Stimulated activated CD8-positive, alpha-beta memory T cell treated with anti-CD3 and anti-CD28 coated beads, Interleukin-4, amount 100 ng/mL, for 48 hours (primary cell): ENCODE measurements at places on chromosomes 12 and 14.
A peak's percentile ranks its signal among the peaks of the same experiment; 100 is the strongest.

- DNase-seq: no peak
Measured at GRCh38 chr12:121048442-121048841, 9.4 kb upstream of the OASL start.

GRCh38 chr12:102765736-102766135, 151.3 kb downstream of the PAH start:
- no peak for DNase-seq

DNA sequence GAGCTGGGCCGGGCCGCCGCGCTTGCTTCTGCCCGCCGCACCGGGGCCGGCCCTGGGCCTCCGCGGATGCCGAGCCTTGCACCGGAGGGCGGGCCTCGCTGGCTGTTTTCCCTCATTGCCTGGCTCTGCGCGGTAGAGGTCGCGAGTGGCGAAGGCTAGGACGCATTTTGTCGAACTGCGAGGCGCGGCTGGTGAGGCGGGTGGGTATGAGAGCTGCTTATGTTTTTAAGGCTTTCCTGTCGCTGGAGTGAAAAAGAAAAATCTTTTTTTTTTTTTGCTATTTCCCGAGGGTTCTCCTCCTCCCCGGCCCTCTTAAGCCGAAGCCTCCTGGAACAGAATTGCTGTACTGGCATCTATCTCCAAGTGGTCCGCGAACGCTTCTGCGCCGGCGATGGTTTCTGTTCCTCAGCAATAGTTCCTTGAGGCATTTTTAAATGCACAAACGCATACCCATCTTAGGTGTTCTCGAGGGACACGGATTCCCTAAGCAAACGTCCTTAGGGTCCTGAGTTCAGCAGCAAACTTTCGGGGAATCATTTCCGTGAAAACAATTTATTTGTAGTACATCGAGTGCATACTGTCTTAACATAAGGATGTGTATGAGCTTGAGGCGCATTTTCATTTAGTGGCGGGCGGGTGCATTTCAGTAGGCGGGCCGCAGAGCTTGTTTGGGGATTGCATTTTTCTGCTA, 631 bp downstream of the RESF1 start:
- DNase-seq: peak; percentile 78

DNA sequence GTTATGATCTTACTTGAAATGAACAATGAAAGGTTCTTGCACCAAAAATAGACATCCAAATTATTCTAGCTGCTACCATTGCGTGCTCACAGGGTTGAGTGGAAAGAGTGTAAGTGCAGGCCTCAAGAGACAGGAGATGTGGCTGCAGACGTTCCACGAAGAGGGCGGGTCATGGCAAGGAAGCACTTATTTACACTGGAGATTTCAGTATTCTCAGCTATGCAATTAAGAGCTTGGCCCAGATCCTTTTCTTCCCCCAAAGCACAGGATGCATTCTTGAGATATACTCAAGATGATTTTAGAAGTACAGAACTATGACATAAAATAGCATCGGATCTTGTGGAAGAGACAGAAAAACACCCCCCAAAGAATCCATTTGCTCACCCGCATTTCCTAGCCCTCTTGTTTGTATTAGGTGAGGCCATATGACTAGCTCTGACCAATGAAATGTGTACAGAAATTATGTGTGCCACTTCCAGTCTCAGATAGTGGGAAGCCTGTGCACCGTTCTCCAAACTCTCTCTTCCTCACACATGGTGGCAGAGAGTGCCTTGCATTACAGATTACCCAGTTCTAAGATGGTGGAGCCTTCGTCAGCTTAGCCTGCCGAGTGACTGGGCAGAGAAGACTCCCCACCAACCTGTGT, 261.4 kb downstream of the TTC8 start:
- DNase-seq: no peak

GRCh38 chr12:78470354-78471195, 394.0 kb upstream of the SYT1 start:
- no peak for DNase-seq

DNA sequence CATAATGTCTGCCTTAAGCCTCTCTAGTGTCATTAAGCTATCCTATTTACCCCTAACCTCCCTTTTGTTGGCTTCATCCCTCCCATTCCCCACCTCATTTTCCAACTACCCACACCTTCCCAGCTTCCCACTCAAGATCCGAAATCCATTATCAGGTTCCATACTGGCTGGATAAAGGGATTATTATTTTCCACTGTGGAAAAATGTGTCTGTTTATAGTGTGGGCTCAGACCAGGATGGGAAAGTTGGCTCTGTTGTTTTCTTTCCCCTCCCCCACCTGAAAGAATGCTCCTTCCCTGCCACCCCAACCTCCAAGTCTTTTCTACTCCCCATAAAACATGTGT, 49.8 kb downstream of the SUSD6 start:
- no peak for DNase-seq

GRCh38 chr12:78793491-78793890, 71.1 kb upstream of the SYT1 start:
- no peak for DNase-seq

DNA sequence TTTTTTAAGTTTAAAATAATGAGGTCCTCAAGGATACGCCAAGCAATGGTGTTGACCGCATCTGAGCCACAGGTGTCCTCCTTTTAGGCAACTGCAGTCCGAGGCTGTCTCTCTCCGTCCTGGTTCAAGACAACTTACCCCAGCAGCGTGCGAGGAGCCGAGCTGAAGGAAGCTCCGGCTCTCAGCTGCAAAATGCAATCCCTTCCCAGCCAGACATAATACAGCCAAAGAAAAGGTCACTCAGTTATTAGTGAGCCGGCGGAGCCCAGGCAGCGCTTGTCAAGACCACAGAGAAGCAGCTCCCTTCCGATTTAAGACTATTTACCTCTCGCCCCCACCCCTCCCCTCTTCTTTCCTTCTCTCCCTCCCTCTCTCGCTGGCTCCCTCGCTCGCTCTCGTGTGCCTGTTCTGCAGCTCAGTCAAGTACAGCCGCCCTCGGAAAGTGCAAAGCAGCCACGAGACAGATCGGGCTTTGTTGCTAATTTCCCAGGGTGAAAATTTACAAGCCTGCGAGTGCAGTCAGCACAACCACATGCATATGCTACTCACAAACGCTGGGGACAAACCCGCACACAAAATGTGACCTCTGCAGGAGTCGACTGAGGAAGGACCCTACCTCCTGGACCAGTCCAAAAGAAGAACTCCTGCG, 363 bp upstream of the LMO3 start:
- no peak for DNase-seq

- no peak for DNase-seq
Measured at GRCh38 chr12:56718149-56718548, 7.0 kb downstream of the NACA start.

GRCh38 chr12:77973579-77973978, 142.9 kb downstream of the NAV3 start:
- no peak for DNase-seq

GRCh38 chr12:16027002-16027401, 115.9 kb downstream of the DERA start:
- DNase-seq: no peak

GRCh38 chr12:14076538-14076937, 95.1 kb upstream of the GRIN2B start:
- DNase-seq: no peak

DNA sequence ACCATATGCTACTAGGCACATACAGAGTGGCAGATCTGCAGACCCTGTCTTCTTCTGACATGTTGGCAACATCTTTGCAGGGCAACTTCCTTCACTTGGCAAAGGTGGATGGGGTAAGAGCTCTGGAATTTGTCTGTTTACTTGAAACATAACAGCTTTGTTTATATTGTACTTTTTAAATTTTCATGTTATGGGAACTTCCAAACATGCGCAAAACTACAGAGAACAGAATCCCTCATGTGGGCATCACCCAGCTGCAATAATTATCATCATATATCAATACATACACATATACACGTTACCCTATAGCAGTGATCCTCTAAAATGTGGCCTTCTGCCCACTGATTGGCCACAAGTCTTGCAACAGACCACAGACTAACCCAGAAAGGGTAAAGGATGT, 103.4 kb downstream of the STAB2 start:
- DNase-seq: no peak

- no peak for DNase-seq
Measured at GRCh38 chr12:58384196-58384595, 442.8 kb downstream of the ATP23 start.

- DNase-seq: no peak
Measured at GRCh38 chr12:19575337-19576243, 136.3 kb downstream of the AEBP2 start.

GRCh38 chr12:88763536-88764100, 183.3 kb upstream of the KITLG start:
- DNase-seq: no peak

DNA sequence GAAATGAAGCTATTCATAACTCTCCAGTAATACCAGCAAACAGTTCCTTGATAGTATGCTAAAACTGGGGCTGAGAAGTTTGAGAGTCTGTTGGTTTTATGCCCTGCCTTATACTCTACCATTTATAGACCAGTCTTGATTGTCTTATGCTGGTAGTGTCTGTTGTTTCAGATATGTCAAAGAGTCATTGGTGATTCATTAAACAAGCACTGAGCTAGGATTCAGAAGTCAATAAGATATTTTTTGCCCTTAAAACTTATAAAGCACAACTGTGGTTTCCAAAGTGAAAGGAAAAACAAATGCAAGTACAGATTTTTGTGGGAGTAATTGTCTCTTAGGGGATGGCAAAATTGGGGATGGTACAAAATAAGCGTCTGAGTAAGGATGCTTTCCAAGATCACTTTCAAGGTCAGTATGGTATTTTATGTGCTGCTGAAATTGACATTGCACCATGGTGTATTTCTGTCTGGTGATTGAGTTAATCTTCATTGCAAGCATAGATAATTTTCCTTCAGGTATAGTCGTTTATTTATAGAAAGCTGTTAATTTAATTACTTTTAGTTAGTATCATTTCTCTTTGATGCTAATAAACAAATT, 289.5 kb upstream of the E2F7 start:
- DNase-seq: no peak

GRCh38 chr12:42617622-42618021, 28.1 kb upstream of the PRICKLE1 start:
- no peak for DNase-seq

GRCh38 chr14:24113801-24114531, 611 bp upstream of the DCAF11 start:
- peak; percentile 87 for DNase-seq

DNA sequence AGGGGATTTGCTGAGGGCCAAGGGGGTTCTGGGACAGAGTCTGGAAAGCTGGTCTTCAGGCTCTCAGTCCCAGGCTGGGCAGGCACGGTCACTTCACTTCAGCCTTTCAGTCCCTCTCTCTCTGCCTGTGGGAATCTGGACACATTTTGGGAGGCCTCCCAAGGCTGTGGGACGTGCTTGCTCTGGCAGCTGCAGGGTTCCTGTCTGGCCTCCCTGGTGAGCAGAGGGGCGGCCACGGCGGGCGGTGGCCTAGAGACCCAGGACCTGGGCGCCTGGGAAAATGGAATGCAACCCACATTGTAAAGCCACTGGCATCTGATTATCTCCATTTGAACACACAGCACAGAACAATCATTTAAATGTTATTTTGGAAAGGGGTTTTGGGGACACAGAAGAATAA, 10.1 kb upstream of the ALDH2 start:
- no peak for DNase-seq

DNA sequence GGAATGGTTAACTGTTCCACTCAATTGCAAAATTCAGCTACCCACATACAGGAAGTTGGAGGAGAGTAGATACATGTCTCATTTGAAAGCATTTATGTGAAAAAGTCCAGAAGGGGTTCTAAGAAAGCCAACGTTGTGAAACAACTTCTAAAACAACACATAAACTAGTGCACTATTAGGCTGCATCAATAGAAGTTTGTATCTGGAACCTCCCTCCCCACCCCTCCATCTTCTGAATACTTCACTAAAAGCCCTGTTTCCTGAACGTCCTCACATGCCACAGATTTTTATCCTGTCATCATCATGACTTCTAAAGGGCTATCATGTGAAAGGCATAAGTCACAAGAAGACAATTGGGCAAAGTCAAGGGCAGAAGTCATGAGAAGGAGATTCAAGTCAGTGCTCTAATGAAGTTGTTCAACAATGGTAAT, 5.5 kb downstream of the KRT79 start:
- DNase-seq: no peak

DNA sequence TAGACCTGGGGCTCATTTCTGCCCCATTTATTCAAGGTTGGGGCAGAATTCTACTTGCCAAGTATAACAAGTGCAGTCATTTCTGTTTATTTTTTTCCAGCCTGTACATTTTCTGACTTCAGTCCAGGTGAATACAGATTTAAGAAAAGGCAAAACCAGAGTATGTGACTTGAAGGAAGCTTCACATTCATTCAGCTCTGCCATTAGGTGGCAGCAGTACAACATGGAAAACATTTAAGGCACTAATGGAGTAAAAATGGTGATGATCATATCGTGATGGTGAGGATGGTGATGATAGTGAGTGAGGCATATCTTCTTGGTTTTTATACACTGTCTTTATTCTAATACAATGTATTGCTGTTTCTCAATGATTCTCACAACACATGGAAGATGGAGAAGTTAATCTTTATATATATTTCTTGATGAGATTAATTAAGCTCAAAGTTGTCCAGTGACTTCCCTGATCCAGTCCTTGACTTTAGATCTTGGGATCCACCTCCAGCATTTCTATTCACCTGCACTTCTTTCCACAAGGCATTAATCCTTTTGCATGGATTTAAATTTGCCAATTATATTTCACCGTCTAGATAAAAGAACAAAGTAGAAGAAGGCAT, 176.7 kb upstream of the SEL1L start:
- DNase-seq: no peak

DNA sequence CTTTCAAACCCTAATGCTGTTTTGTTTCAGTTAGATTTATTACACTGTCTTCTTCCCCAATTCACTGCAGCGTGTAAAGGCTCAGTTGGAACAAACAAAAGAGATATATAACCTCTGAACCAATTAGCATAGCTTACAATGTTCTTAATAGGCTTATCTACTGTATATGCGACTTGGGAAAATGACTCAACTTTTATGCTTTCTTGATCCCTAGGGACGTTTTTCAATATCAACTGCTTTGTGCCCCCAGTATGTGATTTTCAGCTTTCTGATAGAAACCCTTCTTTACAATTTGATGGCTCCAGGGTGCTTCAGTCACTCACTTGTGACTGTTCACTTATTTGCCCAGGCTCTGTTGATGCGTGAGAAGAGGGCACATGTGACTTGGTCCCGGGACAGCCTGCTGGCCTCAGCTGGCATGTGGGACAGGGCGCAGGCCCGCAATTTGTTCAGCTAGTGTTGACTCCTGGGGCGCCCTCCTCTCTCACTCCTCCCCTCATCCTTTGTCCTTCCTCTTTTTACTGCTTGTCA, 107.1 kb downstream of the TMTC2 start:
- no peak for DNase-seq

DNA sequence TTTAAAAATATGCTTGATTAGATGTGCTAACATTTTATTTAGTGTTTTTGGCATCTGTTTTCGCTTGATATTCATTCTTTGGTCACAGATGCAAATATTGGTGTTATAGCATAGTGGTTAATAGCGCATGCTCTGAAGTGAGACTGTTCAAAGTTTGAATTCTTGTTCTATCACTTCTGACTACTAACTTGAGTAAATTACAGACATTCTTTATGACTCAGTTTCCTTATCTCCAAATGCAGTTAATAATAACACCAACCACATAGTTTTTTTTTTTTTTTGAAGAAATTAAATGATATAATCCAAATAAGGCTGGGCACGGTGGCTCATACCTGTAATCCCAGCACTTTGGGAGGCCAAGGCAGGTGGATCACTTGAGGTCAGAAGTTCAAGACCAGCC, 81.0 kb downstream of the TMX1 start:
- DNase-seq: no peak

- DNase-seq: no peak
Measured at GRCh38 chr14:89424241-89424640, 7.2 kb upstream of the FOXN3 start.

- DNase-seq: no peak
Measured at GRCh38 chr14:103450416-103450815, 65.2 kb downstream of the MARK3 start.

GRCh38 chr14:41957459-41957858, 350.8 kb downstream of the LRFN5 start:
- DNase-seq: no peak
